Central memory CD8-positive, alpha-beta T cell (primary cell): ENCODE measurements at places on chromosomes 2 and 18.

DNA sequence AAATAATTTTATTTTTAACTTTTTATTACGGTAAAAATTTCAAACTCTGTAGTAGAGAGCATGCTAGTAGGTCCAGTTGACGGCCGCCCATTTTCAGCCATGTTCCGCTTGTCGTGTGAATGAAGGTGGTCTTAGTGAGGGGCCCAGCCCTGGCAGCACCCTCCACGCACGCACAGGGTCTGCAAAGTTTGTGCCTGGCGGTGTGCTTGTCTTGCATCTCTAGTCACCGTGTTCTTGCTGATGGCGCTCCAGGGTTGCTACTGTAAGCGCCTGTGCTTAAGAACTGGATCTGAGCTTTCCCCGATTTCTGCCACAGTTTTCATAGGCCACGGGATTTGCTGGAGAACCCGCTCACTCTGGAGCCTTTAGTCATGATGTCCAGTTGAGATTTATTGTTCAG, 28.9 kb downstream of the LDLRAD4 start:
- no peak for DNase-seq
- H3K36me3 ChIP-seq = no peaks in the 10 kb centered on the region
- no peak overlapping the region for H3K27ac ChIP-seq
- no peak overlapping the region for H3K4me3 ChIP-seq
- H3K27me3 ChIP-seq = peaks cover 17% of the 10 kb centered on the region

GRCh38 chr2:208798698-208799097, 392.1 kb downstream of the PTH2R start:
- no peaks in the 10 kb centered on the region for H3K36me3 ChIP-seq
- DNase-seq = no peak
- H3K4me3 ChIP-seq = no peak overlapping the region
- H3K4me1 ChIP-seq = no peaks in the 10 kb centered on the region
- H3K27me3 ChIP-seq = no peaks in the 10 kb centered on the region

DNA sequence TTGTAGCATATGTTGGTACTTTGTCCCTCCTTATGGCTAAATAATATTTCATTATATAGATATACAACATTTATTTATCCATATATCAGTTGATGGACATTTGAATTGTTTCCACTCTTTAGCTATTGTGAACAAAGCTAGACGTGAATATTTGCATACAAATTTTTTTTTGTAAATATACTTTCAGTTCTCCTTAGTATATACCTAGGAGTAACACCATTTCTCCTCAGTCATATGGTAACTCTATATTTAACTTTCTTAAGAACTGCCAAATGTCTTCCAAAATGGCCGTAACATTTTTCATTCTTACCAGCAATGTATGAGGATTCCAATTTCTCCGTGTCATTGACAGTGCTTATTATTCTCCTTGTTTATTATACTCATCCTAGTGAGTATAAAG, 74.5 kb downstream of the TMEM185B start:
- no peak overlapping the region for H3K4me3 ChIP-seq
- H3K27me3 ChIP-seq = no peaks in the 10 kb centered on the region
- no peak for DNase-seq
- H3K27ac ChIP-seq = no peak overlapping the region

- DNase-seq = peak; percentile 18
- no peak overlapping the region for H3K4me3 ChIP-seq
- no peak overlapping the region for H3K27ac ChIP-seq
- H3K36me3 ChIP-seq = no peaks in the 10 kb centered on the region
- H3K27me3 ChIP-seq = no peaks in the 10 kb centered on the region
Observed at GRCh38 chr18:22378672-22379282, 38.9 kb downstream of the CTAGE1 start.

GRCh38 chr18:76492669-76493212, 2.3 kb downstream of the ZNF516 start:
- peak overlapping the region; percentile 33 for H3K27ac ChIP-seq
- H3K27me3 ChIP-seq = peaks cover 92% of the 10 kb centered on the region
- H3K36me3 ChIP-seq = peaks cover 17% of the 10 kb centered on the region
- peak overlapping the region; percentile 82 for H3K4me3 ChIP-seq
- DNase-seq = peak; percentile 80

- no peaks in the 10 kb centered on the region for H3K27me3 ChIP-seq
- DNase-seq = no peak
- no peak overlapping the region for H3K27ac ChIP-seq
Observed at GRCh38 chr18:70499218-70499691, 210.4 kb downstream of the SOCS6 start.

- H3K27me3 ChIP-seq = no peaks in the 10 kb centered on the region
- no peaks in the 10 kb centered on the region for H3K36me3 ChIP-seq
- H3K4me3 ChIP-seq = no peak overlapping the region
- no peaks in the 10 kb centered on the region for H3K4me1 ChIP-seq
- H3K27ac ChIP-seq = no peak overlapping the region
Observed at GRCh38 chr2:48543895-48544294, 13.9 kb downstream of the STON1 start.

DNA sequence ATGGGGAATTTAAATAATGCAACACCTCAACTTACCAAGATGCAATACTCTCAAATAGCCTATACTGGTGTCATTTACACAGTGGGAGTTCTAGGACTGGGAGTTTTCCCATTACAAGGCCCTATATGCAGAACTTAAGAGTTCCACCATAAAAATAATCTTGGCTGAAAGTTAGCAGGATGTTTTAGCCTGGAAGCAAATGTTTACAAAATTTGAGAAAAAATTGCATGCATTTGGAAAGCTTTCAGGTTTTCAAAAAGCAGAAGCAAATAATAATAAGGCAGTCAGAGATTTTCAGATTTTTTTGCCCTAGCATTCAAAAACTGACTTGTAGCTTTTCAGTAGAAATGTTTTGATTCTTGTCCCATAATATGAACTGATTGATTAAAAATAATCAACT, 397.3 kb downstream of the ARHGAP15 start:
- no peak overlapping the region for H3K27ac ChIP-seq
- H3K36me3 ChIP-seq = peaks cover 21% of the 10 kb centered on the region
- no peaks in the 10 kb centered on the region for H3K27me3 ChIP-seq
- no peak overlapping the region for H3K4me3 ChIP-seq

- no peak for DNase-seq
- no peaks in the 10 kb centered on the region for H3K4me1 ChIP-seq
- H3K27ac ChIP-seq = no peak overlapping the region
- H3K4me3 ChIP-seq = no peak overlapping the region
- H3K27me3 ChIP-seq = no peaks in the 10 kb centered on the region
Observed at GRCh38 chr18:68769461-68769860, 28.4 kb upstream of the CCDC102B start.

GRCh38 chr2:136117909-136118818, at the start of gene CXCR4:
CXCR4 (minus strand) TSS chr2:136118149; CDS start chr2:136118060, 89 bp downstream.
- H3K36me3 ChIP-seq = peaks cover 65% of the 10 kb centered on the region
- H3K4me3 ChIP-seq = peak within 1 kb of the TSS; percentile 93
- peak within 1 kb of the TSS; percentile 99 for H3K27ac ChIP-seq
- no peaks in the 10 kb centered on the region for H3K27me3 ChIP-seq

GRCh38 chr2:48227617-48228344, 302.2 kb upstream of the STON1 start:
- H3K4me3 ChIP-seq = no peak overlapping the region
- peaks cover 5% of the 10 kb centered on the region for H3K4me1 ChIP-seq
- no peak overlapping the region for H3K27ac ChIP-seq
- DNase-seq = no peak
- no peaks in the 10 kb centered on the region for H3K27me3 ChIP-seq

DNA sequence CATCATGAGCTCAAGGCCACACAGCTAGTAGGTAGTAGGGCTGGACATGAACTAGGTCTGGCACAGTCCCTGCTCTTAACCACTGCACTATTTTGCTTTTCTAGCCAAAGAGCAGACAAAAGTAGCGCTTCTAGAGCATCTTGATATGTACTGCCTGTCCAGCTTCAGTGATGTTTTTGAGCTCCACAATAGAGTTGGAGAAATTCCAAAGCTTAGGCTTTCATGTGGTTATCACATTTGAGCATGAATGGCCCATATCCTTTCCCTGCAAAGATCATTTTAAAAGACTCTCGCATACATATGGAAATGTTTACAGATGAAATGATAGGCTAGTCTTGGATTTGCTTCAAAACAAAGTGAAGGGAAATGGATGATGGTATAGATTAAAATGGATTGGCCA, 128.7 kb downstream of the MAP3K20 start:
- DNase-seq = no peak
- no peak overlapping the region for H3K4me3 ChIP-seq
- no peak overlapping the region for H3K27ac ChIP-seq

GRCh38 chr2:2663401-2664036, 332.4 kb upstream of the MYT1L start:
- no peaks in the 10 kb centered on the region for H3K4me1 ChIP-seq
- no peak for DNase-seq
- no peaks in the 10 kb centered on the region for H3K36me3 ChIP-seq

DNA sequence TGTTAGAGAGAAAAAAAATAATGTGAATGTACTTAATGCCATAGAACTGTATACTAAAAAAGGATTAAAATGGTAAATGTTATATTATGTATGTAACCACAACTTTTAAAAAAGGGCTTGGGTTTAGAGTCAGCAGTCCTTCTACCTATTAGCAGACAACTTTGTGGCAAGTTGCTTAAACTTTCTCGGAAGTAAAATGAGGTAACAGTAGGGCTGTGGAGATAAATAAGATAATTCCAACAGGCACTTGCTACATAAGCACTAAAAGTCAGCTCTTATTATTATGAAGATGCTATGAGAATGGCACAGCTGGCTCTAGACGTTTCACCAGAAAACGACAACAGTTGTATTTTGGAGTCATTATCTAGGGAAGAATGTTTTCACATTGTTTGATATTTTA, 31.3 kb downstream of the AAK1 start:
- no peaks in the 10 kb centered on the region for H3K27me3 ChIP-seq
- no peak overlapping the region for H3K27ac ChIP-seq
- no peak for DNase-seq
- H3K4me3 ChIP-seq = no peak overlapping the region
- peaks cover 71% of the 10 kb centered on the region for H3K4me1 ChIP-seq
- peaks cover 9% of the 10 kb centered on the region for H3K36me3 ChIP-seq
